ENCODE measurements at places on chromosomes 4 and X.

GRCh38 chr4:100738196-100739165 is 220.7 kb upstream of the EMCN start:
- no peak for DNase-seq

GRCh38 chr4:81538716-81539427 is 67.2 kb upstream of the RASGEF1B start:
- no peak for DNase-seq

GRCh38 chr4:154406018-154406795 is 85.4 kb downstream of the DCHS2 start:
- no peak for DNase-seq

- no peak for DNase-seq
Observed at GRCh38 chr4:128388352-128388630, 100.7 kb upstream of the PGRMC2 start.

- DNase-seq = no peak
Observed at GRCh38 chr4:146582864-146583263, 55.8 kb upstream of the POU4F2 start.

DNA sequence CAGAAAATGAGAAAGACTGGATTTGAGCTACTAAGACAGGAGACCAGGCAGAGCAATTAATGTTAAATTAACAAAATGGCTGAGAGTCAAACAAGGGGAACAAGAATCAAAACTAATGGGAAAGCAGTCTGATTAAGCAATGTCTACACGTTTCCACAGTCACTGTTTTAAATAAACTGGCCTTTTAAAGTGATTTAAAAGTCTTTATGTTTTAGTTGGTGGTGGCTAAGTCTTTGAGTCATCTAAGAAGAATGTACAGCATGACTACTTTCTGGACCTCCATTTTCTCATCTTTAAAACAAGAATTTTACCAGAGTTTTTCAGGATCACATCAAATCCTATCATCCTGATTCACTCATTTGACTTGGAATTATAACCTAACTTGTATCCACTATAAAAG is 233.8 kb downstream of the ENOX2 start:
- DNase-seq = no peak

DNA sequence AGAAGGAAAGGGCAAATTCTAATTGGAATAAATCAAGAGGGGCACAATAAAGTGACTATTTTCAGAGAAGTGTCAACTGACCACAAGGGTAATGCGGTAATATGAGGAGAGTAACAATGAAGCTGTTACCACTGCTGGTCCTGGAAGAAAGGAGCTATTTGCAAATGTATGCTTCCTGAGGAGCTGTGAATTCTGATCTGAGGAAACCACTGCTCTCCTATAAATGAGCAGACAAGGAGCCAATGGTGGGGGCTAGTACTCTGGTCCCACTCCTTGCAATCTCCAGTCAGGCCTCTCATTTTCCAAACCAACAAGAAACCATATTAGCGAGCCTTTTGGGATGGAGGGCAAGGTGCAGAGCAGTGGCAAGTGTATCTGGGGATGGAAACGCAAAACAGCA is 770.2 kb downstream of the FSTL5 start:
- no peak for DNase-seq

DNA sequence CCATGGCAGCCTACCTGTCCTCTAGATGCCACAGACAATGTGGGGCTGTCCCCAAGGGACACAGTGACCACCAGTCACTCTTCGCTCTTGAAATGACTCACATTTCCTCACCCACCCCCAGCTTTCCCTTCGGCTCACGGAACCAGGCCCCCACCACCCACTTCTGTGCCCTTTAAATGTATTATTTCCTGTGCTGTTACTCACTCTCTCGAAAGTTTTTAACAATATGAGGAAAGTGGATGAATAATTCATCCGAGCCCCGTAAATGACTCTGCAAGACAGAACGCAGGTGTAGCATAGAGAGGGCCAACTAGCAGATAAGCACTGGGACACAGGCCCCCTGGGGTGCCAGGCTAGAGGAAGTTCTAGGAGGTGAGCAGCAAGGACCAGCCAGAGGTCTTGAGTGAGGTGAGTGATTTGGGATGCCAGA is 179.5 kb upstream of the TBL1X start:
- DNase-seq = no peak

DNA sequence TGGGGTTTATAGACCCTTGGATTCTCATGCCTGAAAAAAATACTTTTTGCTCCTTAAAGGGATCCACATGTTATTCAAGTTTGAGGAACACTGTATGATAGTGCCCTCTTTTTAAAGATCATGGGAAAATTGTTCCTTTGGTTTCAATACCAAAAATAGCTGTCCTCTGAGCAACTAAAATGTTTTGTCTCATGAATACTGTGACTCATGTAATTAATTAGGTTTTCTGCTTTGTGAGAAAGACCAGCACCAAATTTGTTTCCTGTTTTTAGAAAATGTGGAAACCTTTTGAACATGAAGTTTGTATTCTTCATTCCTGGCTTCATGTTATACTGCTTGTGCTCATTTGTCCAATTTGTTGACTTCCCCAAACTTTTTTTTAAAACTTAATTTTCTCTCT is 127.6 kb upstream of the SH3RF1 start:
- DNase-seq = no peak

DNA sequence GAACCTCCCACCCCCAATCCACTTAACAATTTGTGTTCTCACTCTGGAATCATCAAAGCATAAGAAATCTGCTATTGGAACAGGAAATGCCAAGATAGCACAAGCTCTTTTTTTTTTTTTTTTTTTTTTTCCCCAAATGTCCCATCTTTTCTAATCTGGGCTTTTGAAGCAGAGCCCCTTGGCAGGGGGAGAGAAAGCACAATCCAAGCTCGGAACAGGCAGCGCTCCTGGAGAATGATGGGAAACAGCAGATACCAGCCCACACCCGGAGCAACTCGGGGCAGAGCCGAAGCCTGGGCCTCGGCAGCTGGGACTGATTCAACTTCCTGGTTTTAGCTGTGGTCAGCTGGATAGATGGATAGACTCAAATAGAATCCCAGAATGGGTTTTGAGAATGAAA is 235.1 kb downstream of the QDPR start:
- DNase-seq = no peak

GRCh38 chr4:15005474-15006115 is 3.3 kb downstream of the CPEB2 start:
- no peak for DNase-seq

DNA sequence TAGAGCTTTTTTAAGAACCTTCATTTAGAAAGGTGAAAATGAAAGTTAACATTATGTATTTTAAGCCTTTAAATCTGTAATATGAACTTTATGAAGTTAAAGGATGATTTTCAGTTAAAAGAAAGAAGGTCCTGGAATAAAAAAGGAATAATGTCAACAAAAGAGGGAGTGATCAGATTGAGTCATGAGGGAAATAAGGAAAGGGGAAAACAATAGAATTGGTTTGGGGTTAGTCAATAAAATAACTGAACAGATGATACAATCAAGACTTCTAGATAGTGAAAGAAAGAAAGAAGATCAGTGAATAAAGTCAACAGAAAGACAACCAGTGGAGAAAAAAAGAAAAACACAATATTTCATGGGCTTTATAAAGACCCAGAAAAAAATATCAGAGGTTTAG is 291.6 kb upstream of the ARSJ start:
- DNase-seq = no peak

GRCh38 chr4:127686658-127687057 is 43.5 kb upstream of the SLC25A31 start:
- DNase-seq = no peak

DNA sequence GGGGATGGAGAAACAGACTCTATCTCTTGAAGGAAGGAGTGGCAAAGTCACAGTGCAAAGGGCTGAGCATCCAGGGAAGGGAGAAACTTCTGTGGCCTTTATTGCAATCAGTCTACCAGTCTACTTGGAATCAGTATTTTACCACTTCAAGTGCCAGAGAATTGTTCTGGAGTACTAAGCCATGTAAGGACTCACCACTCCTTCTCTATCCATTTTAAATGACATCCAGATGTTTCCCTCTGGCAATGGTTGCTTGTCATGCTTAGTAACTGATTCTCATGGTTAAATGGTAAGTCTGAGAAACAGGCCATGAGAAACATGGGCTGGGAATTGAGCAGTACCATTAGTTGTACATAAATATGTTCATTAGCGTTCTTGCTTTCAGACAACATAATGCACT is 21.1 kb upstream of the SMIM10 start:
- no peak for DNase-seq

GRCh38 chr4:179114615-179115014 is 1672.4 kb upstream of the AGA start:
- DNase-seq = no peak

DNA sequence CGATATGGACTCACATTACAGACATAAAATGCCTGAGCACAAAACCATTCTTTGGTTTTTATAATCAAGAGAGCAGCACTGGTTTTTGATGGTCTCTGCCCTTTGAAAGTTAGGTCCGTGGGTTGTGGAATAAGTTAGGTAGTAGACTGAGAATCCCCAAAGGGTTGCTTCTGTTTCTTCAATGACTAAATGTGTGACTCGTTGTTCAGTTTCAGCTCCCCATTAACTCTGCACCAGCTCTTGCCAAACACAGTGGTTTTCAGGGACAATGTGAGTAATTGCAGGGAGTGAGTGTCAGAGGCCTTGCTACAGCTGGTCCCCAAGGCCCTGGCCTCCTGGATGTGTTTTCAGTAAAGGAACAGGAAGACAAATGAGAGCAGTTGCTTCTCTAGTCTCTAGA is 24.8 kb downstream of the SMIM20 start:
- no peak for DNase-seq

DNA sequence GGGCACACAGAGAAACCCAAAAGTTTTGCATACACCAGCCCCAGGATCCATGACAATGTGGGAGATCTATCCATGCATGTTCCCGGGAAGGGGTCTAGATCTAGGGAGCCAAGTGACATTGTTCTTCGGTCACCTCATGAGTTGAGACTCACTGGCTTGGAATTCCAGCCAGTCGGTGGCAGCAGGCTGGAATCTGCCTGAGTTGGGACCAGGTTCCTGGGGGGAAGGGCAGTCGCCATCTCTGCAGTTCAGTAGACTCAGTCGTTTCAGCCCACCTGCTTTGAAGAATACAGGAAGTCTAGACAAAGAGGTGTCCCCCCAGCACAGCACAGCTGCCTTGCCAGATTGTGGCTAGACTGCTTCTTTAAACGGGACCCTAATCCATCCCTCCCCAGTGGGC is 46.0 kb upstream of the PBDC1 start:
- no peak for DNase-seq

DNA sequence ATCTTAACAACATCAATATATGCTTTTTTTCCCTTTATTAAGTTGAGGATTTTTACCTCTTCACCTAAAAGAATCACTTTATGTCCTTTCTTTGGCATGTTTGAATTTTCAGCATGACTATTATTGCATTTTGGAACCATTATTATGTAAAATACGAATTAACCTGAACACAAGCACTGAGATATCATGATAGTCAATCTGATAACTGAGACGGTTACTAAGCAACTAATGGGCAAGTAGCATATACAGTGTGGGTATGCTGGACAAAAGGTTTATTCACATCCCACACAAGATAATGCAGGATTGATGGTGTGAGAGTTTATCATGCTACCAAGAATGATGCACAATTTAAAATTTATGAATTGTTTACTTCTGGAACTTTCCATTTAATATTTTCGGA is 24.6 kb upstream of the GLRA3 start:
- no peak for DNase-seq

GRCh38 chrX:70174754-70175153 is 2.5 kb upstream of the DGAT2L6 start:
- DNase-seq = no peak

DNA sequence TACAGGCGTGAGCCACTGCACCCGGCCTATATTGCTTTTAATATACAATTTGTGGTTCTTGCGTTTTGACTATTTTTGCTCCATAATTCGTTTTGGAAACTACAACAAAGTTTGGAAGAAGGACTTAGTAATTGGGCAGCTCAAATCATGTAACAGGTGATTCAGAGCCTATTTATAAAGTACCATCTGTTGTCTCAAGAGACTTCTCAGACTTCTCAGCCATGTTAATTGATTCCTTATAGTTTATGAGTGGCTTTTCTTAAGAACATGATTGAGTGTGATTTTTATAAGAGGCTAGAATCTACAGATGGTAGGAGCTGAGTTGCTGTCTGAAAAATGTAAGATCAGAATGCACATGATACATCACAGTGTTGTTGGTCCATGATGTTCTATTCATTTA is 240.2 kb downstream of the ADGRL3 start:
- DNase-seq = no peak

Data from nucleus accumbens (tissue), 56 donors.